ENCODE measurements at places on chromosomes 16 and 17. TPM values are rescaled to one million over a fixed set of nuclear protein-coding genes. Genes with fewer than 3 reads are reported as not detected.

DNA sequence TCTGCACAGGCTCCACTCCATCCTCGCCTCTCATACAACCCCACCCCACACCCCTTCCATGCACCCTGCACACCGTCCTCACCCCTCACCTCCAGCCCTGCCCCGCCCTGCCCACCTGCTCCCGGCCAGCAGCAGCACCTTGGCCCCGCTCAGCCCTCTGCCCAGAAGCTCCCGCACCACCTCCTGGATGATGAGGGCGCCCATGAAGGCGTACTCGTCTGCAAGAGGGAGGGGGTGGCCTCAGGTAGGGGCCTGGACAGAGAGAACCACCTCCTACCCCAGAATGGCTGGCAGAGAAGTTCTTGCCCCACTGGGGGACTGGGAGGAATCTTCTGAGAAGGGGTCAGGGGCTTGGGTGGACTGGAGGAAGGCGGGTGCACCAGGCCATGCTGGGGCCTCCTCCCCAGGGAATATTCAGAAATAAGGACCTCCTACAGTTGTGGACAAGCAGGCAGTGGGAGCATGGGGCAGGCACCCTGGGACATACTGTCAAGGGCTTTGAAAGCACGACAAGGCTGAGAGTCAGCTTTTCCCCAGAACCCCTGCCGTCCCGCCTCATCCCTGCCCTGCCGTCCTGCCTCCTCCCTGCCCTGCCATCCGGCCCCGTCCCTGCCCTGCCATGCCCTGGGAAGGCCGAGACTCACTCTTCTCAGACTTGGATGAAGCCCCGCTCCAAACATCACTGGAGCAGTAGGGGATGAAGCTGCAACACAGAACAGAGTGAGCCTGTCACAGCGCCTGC is 3.1 kb downstream of the NOTUM start:
- no peak overlapping the region for H3K27ac ChIP-seq
- H3K36me3 ChIP-seq: no peaks in the 10 kb centered on the region
- no peak for DNase-seq
- H3K4me1 ChIP-seq: peaks cover 24% of the 10 kb centered on the region

DNA sequence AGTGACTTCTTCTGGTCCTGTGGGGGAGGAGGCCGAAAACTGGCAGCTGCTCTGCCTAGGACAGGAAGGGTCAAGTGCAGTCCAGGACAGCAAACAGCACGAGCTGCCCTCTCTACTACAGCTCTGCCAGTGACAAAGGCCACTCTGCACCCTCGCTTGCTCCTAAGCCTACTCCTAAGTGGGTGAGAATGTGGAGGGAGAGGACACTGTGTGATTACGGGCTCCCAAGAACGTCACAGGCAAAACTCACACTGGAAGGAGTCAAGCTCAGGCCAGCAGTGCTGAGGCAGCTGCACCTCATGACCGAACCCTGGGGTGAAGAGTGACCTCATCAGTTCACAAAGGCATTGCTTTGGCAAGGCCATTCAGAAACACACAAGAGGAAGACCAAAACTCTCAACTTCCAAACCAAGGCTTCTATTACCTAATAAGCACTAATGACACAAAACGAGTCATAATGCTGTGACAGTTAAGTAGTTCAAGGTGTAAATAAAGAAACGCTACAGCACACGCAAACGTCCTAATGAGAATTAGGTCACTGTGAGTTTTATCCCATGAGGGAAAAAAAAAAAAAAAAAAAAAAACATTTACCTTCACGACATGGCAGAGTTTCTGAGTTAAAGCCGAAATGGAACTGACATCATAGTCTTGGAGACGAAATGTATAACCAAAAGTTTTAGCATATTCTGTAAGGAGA is 35.1 kb downstream of the MARF1 start:
- peaks cover 99% of the 10 kb centered on the region for H3K36me3 ChIP-seq
- no peaks in the 10 kb centered on the region for H3K27me3 ChIP-seq
- no peaks in the 10 kb centered on the region for H3K4me1 ChIP-seq
- H3K27ac ChIP-seq: no peak overlapping the region

The KRT13 gene
- total RNA-seq: not detected

GRCh38 chr16:57536306-57537193 is at the start of gene CCDC102A:
CCDC102A (minus strand) TSS chr16:57536571; CDS start chr16:57529177, 7,394 bp downstream.
- H3K4me3 ChIP-seq: peak within 1 kb of the TSS; percentile 76
- no peaks in the 10 kb centered on the region for H3K36me3 ChIP-seq
- peak; percentile 54 for DNase-seq
- no peaks in the 10 kb centered on the region for H3K27me3 ChIP-seq
- peak within 1 kb of the TSS; percentile 93 for H3K27ac ChIP-seq

The KRT12 gene
- total RNA-seq: not detected

GRCh38 chr16:48317614-48318315 is 67.4 kb downstream of the SIAH1 start:
- DNase-seq: no peak
- H3K36me3 ChIP-seq: peaks cover 12% of the 10 kb centered on the region
- H3K4me3 ChIP-seq: peak overlapping the region; percentile 78

The GDPD3 gene
- 26.7 TPM for total RNA-seq

DNA sequence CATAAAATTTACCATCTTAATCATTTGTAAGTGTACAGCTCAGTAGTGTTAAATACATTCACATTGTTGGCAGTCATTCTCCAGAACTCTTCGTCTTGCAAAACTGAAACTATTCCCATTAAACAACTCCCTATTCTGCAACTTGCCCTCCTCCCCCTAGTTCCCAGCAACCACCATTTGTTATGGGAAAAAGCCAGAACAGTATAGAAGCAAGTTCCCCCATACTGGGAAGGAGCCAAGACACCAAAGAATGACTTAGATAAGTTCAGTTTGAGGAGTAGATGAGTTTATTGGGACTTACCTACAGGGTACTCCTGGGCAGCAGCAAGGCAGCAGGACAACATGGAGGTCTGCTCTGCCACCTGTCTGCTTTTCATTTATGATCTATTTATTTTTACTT is 39.3 kb upstream of the TEKT1 start:
- H3K36me3 ChIP-seq: no peaks in the 10 kb centered on the region
- no peak overlapping the region for H3K4me3 ChIP-seq
- H3K27ac ChIP-seq: no peak overlapping the region
- H3K27me3 ChIP-seq: peaks cover 3% of the 10 kb centered on the region

The ABCA8 gene
- total RNA-seq: not detected

DNA sequence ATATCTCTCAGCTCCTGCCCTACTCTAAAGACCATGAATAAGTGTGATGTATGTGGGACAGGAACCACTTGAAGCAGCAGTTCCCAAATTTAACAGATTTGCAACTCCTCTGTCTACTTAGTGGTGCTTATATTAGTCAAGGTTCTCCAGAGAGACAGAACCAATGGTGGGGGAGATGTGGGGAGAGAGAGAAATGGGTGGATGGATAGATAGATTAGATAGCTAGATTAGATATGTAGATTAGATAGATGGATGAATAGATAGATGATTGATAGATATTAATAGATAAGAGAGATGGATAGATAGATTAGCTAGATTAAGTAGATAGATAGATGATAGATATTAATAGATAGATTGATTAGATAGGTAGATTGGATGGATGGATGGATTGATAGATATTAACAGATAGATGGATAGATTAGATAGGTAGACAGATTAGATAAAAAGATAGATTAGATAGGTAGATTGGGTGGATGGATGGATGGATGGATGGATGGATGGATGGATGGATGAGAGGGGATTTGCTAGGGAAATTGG is 154.0 kb upstream of the NOL11 start:
- H3K36me3 ChIP-seq: peaks cover 3% of the 10 kb centered on the region
- no peak overlapping the region for H3K27ac ChIP-seq
- no peak for DNase-seq
- no peaks in the 10 kb centered on the region for H3K4me1 ChIP-seq
- no peak overlapping the region for H3K4me3 ChIP-seq

The KRT24 gene
- total RNA-seq: not detected

GRCh38 chr16:12160815-12161550 is 184.4 kb downstream of the SNX29 start:
- DNase-seq: no peak
- H3K27ac ChIP-seq: no peak overlapping the region
- no peaks in the 10 kb centered on the region for H3K27me3 ChIP-seq

The KCTD19 gene
- total RNA-seq: not detected

GRCh38 chr17:10278218-10278617 is 79.8 kb upstream of the GAS7 start:
- H3K27ac ChIP-seq: no peak overlapping the region
- DNase-seq: no peak
- H3K36me3 ChIP-seq: no peaks in the 10 kb centered on the region
- no peak overlapping the region for H3K4me3 ChIP-seq

DNA sequence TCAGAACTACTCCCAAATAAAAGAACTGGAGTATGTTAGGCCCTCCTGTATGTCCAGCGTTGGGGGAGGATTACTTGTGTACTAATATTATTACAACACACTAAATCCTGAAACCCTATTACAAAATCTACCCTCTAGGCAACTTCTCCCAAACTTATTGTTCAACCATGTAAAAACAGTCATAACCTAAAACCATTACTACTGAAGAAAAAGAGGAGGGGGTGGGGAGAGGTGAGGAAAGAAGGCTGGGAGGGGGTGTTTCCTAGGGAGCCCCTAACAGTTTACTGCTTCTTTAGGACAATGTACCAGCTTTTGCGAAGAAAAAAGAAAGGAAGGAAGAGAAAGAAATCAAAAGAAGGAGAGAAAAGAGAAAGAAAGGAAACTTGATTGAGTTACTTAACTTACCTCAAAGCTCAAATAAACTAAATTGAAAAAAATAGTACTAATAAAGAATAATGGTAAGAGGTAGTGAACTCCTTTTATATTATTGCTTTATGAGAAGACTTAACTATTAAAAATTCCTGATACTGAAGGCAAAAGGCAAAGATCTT is 2.3 kb downstream of the SALL1 start:
- DNase-seq: no peak
- peaks cover 2% of the 10 kb centered on the region for H3K4me1 ChIP-seq
- no peak overlapping the region for H3K4me3 ChIP-seq

The SMTNL2 gene
- total RNA-seq: not detected

The TP53TG3 gene
- total RNA-seq: not detected

GRCh38 chr16:85608515-85608885 is 4.6 kb upstream of the GSE1 start:
- H3K4me1 ChIP-seq: peaks cover 30% of the 10 kb centered on the region
- no peaks in the 10 kb centered on the region for H3K36me3 ChIP-seq
- H3K4me3 ChIP-seq: no peak overlapping the region
- no peak for DNase-seq
- H3K27ac ChIP-seq: no peak overlapping the region
- H3K27me3 ChIP-seq: no peaks in the 10 kb centered on the region

The TMEM235 gene
- not detected for total RNA-seq

GRCh38 chr17:6489016-6489550 is 44.8 kb downstream of the PIMREG start:
- H3K4me1 ChIP-seq: no peaks in the 10 kb centered on the region
- no peaks in the 10 kb centered on the region for H3K27me3 ChIP-seq
- DNase-seq: no peak
- no peak overlapping the region for H3K4me3 ChIP-seq

The SYNGR2 gene
- total RNA-seq: 58.5 TPM
